Esophagus muscularis mucosa (tissue), 4 donors: ENCODE measurements at places on chromosomes 16 and 17. TPM values are rescaled to one million over a fixed set of nuclear protein-coding genes. Genes with fewer than 3 reads are reported as not detected.

GRCh38 chr16:53085931-53086421 is 31.2 kb downstream of the CHD9 start:
- H3K36me3 ChIP-seq, result no peaks in the 10 kb centered on the region
- no peaks in the 10 kb centered on the region for H3K27me3 ChIP-seq
- peak overlapping the region; percentile 77 for H3K27ac ChIP-seq

DNA sequence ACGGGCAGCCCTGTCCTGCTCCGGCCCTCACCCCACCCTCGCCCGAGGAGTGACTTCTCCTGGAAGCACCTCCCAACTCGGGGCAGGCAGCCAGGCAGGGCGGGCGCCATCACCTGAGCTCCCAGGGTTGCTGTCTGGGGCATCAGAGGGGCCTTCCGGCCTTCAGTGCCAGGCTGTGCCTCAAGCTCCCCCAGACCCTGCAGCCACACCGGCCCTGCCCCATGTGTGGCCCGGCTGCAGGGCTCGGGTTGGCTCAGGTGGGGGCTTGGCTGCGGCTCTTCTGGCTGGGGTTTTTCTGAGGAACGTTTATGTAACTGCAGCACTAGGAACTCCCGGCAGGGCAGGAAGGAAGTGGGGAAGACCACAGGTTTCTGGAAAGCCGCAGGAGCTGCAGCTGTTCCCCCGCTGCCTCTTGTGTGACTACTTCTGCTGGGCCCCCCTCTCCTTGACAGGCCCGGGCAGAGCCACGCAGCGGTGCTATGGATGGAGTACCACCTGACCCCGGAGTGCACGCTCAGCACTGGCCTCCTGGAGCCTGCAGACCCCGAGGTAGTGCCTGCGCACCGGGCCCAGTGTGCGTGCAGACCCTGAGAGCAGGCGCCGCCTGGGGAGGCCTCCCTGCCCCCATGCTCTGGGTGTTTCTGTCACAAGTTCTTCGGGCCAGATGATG is 45.6 kb downstream of the PRMT7 start:
- H3K36me3 ChIP-seq, result peaks cover 88% of the 10 kb centered on the region
- no peaks in the 10 kb centered on the region for H3K4me1 ChIP-seq
- no peak overlapping the region for H3K4me3 ChIP-seq
- no peaks in the 10 kb centered on the region for H3K27me3 ChIP-seq
- H3K27ac ChIP-seq, result no peak overlapping the region
- no peak for DNase-seq

DNA sequence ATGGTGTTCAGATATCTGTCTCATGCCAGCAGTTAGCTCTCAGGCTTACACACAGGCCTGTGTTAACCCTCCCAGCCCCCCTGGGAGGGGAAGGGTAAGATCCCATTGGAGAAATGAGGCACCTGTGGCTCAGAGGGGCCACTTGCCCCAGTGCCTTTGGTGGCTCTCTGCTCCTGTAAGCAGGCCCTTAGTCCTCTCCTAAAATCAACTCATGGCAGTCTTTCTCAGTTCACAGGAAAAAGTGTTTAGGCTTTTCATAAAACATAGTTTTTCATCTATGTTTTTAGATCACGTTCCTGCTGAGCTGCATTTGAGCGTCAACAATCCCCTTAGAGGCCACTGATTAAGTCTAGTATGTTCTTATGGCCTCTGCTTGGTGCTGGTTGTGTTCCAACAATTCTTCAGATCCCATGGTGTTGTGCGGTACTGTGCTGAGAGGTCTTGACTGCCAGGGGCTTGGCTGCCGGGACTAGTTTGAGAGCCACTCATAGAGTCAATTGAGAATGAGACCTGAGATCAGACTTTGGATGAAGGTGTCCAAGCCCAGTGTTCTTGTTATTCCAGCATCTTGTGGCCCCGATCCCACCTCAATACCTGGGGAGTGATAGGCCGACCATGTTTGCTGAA is 10.6 kb downstream of the TAOK2 start:
- H3K4me3 ChIP-seq, result no peak overlapping the region
- peaks cover 100% of the 10 kb centered on the region for H3K36me3 ChIP-seq
- no peaks in the 10 kb centered on the region for H3K27me3 ChIP-seq
- no peaks in the 10 kb centered on the region for H3K4me1 ChIP-seq
- no peak for DNase-seq

- H3K27me3 ChIP-seq, result peaks cover 29% of the 10 kb centered on the region
- no peaks in the 10 kb centered on the region for H3K4me1 ChIP-seq
- no peak for DNase-seq
- H3K27ac ChIP-seq, result no peak overlapping the region
Observed at GRCh38 chr16:87115646-87116045, 201.5 kb downstream of the C16orf95 start.

- no peaks in the 10 kb centered on the region for H3K27me3 ChIP-seq
- no peak for DNase-seq
- no peaks in the 10 kb centered on the region for H3K4me1 ChIP-seq
- H3K4me3 ChIP-seq, result no peak overlapping the region
Observed at GRCh38 chr17:55660178-55660886, 62.3 kb downstream of the TMEM100 start.

DNA sequence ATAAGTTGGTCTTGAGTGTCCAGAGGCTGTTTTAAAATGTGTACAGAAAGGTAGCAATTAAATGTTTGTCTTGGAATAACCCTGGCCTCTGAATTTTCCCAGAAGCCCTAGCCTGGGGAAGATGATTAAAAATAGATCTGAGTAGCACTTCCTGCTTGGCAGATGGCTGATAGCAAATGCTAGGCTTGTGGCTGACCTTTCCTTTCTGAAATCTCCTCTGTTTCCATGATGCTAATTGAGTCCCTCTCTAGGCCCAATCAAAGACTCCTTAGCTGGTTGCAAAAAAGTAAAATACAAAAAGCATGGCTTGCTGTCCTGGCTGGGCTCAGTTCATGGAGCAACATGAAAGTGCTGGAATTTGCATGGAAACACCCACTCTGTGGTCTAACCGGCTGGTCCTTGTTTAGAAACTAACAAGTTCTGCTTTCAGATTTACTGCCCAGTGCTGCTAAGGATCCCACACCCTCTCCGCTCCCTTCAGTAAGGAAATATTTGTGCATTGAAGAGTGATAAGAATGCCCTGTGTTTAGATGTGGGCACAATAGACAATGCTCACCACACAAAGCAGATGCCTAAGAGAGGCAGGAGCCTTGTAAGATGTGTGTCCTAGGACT is 40.8 kb downstream of the YPEL2 start:
- no peak for DNase-seq
- H3K36me3 ChIP-seq, result no peaks in the 10 kb centered on the region
- no peaks in the 10 kb centered on the region for H3K27me3 ChIP-seq
- H3K4me3 ChIP-seq, result no peak overlapping the region
- H3K4me1 ChIP-seq, result peaks cover 100% of the 10 kb centered on the region

GRCh38 chr16:27410761-27411160 is 8.8 kb downstream of the IL21R start:
- H3K4me1 ChIP-seq, result no peaks in the 10 kb centered on the region
- no peak overlapping the region for H3K27ac ChIP-seq
- no peak overlapping the region for H3K4me3 ChIP-seq
- DNase-seq, result no peak

DNA sequence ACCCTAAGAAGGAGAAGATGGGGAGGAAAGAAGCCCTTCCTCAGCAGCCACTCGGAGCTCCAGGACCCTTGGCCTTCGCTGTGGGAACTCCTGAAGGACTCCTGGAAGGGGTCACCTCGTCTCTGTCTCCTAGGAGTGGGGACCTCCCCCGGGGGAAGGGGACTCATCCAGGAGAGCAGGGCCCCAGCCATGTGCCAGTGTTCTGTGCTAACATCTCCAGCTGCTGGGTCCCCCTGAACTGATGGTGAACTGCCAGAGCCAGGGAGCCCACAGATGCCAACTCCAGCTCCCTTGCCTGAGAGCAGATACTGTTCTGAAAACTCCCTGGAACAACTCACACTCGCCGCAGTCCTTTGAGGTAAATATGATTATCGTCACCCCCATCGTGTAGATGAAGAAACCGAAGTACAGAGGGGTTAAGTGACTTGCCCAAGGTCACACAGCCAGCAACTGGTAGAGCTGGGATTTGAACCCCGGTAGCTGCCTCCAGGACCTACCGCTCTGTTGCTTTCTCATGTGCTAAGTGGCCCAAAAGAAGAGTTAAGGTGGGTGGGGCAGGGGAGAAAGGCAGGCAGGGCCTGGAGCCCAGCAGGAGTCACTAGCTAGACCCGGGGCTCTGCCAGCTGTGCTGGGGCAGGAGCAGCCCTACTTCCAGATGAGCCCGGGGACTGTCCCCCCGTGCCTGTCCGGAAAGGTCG is 10.5 kb downstream of the TIMM22 start:
- no peak for DNase-seq
- H3K4me1 ChIP-seq, result peaks cover 83% of the 10 kb centered on the region
- no peaks in the 10 kb centered on the region for H3K27me3 ChIP-seq
- H3K36me3 ChIP-seq, result peaks cover 50% of the 10 kb centered on the region
- H3K27ac ChIP-seq, result peak overlapping the region; percentile 71
- no peak overlapping the region for H3K4me3 ChIP-seq

GRCh38 chr17:73478768-73479424 is 165.3 kb downstream of the SDK2 start:
- no peak overlapping the region for H3K4me3 ChIP-seq
- no peak for DNase-seq
- H3K27me3 ChIP-seq, result no peaks in the 10 kb centered on the region
- no peaks in the 10 kb centered on the region for H3K36me3 ChIP-seq

The ITFG1 gene
- total RNA-seq, result 42.4 TPM

- DNase-seq, result no peak
- H3K27me3 ChIP-seq, result no peaks in the 10 kb centered on the region
- no peak overlapping the region for H3K27ac ChIP-seq
- no peaks in the 10 kb centered on the region for H3K4me1 ChIP-seq
Observed at GRCh38 chr17:58032691-58033415, 25.8 kb upstream of the SRSF1 start.

DNA sequence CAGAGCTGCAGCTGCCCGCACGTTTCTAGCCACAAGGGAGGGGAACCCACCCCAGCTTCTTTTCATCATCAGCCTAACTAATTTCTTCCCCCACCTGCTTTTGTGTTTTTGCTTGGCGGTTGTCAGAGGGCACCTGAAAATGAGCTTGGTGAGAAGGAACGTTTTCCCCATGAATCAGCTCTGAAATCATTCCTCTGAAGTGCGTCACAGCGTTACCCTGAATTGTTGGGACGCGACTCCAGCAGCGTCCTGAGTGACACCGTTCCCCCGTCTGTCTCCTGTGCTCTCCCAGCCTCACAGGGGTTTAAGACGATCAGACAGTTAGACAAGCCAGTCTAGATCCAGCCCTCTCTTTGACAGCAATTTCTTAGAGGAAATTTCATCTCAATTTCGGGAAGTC is 722.9 kb upstream of the EEF2KMT start:
- H3K4me3 ChIP-seq, result no peak overlapping the region
- no peak for DNase-seq
- no peak overlapping the region for H3K27ac ChIP-seq
- H3K36me3 ChIP-seq, result no peaks in the 10 kb centered on the region
- no peaks in the 10 kb centered on the region for H3K4me1 ChIP-seq
- no peaks in the 10 kb centered on the region for H3K27me3 ChIP-seq

DNA sequence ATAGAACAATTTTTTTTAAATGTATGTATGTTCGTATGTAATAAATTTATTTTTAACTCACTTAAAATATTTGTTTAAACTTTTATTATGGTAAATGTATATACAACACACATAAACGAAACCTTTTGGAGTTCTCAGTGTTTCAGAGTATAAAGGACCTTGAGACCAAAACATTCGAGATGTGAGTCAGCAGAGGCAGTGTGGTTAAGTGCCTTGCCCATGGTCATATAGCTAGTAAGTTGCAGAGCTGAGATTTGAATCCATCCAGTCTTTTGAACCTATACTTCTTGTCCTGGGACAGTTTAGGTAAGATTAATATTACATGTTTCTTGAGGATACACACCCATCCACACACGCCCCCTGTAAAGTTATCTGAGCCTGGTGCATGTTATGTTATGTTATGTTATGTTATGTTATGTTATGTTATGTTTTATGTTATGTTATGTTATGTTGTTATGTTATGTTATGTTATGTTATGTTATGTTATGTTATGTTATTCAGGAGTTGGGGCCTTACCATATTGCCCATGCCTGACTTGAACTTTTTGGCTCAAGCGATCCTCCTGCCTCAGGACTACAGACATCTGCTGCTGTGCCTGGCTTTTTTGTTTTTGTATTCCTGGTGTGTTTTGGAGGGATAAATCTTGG is 41.8 kb downstream of the TNRC6A start:
- peaks cover 57% of the 10 kb centered on the region for H3K4me1 ChIP-seq
- no peaks in the 10 kb centered on the region for H3K36me3 ChIP-seq
- DNase-seq, result no peak
- no peaks in the 10 kb centered on the region for H3K27me3 ChIP-seq
- H3K4me3 ChIP-seq, result no peak overlapping the region

The SLC35G6 gene
- total RNA-seq, result not detected

The KRTAP2-3 gene
- not detected for total RNA-seq

- H3K27me3 ChIP-seq, result no peaks in the 10 kb centered on the region
- H3K27ac ChIP-seq, result no peak overlapping the region
- no peak for DNase-seq
- H3K4me3 ChIP-seq, result no peak overlapping the region
Observed at GRCh38 chr17:59026176-59026939, 80.3 kb downstream of the TRIM37 start.

- H3K36me3 ChIP-seq, result peaks cover 57% of the 10 kb centered on the region
- no peak overlapping the region for H3K4me3 ChIP-seq
- no peak for DNase-seq
- peak overlapping the region; percentile 28 for H3K27ac ChIP-seq
Observed at GRCh38 chr17:16002708-16003260, 3.2 kb downstream of the TTC19 start.

DNA sequence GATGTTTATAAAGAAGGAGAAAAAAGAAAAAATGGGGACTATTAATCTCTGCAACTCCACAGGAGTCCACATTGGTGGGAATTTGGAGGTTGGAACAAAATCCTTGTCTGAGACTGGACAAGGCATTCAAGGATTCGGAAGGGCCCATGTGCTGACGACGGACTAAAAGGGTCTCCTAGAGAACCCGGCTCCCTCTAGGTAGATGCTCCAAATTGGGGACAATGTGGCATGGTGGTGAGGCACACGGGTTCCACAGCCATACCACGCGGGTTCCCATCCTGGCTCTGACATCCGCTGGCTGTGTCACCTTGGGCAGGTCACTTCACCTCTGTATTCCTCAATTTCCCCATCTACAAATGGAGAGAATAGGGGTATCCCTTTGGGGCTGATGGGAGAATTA is 227.4 kb downstream of the C16orf78 start:
- H3K4me3 ChIP-seq, result no peak overlapping the region
- no peaks in the 10 kb centered on the region for H3K27me3 ChIP-seq
- H3K27ac ChIP-seq, result no peak overlapping the region

The RBFOX1 gene
- not detected for total RNA-seq

GRCh38 chr17:39872751-39873150 is 4.7 kb downstream of the ZPBP2 start:
- no peak overlapping the region for H3K4me3 ChIP-seq
- no peaks in the 10 kb centered on the region for H3K36me3 ChIP-seq
- peaks cover 4% of the 10 kb centered on the region for H3K4me1 ChIP-seq
- H3K27me3 ChIP-seq, result peaks cover 39% of the 10 kb centered on the region
- DNase-seq, result no peak

DNA sequence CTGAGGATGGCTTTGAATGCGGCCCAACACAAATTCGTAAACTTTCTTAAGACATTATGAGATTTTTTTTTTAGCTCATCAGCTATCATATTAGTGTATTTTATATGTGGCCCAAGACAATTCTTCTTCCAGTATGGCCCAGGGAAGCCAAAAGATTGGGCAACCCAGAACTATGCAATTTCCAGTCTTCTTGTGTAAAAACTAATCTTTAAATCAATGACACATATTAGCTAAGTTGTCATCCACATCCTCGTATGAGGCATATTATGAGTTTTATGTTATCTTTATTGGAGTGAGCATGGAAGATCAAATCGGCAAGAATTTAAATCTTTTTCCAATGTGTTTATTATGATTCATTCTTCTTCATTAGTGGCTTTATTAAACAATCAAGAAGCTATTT is 198.6 kb upstream of the HSBP1 start:
- no peaks in the 10 kb centered on the region for H3K36me3 ChIP-seq
- H3K27me3 ChIP-seq, result no peaks in the 10 kb centered on the region
- H3K27ac ChIP-seq, result no peak overlapping the region
- H3K4me3 ChIP-seq, result no peak overlapping the region
- peak; percentile 24 for DNase-seq
